ENCODE measurements at places on chromosomes 4 and X.

DNA sequence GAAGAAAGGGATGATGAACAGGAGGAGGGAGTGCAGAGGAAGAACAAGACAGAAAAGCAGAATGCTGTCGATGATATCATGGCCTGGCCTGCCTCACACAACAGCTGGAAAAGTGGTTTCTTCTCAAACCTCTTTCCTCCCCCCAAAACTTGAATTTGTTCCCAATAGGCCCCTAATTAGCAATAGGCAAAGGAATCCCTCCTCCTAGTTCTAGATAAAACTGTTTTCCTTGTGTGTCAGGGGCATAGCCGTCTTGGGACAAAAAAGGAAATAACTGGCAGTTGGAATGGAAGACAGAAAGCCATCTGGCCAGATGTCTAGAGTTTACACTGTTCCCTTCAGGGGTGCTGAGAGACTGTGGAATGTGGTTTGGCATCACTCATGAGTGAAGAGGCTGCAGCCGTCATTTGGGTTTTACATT is 177.8 kb upstream of the C1QTNF7 start:
- DNase-seq = no peak

DNA sequence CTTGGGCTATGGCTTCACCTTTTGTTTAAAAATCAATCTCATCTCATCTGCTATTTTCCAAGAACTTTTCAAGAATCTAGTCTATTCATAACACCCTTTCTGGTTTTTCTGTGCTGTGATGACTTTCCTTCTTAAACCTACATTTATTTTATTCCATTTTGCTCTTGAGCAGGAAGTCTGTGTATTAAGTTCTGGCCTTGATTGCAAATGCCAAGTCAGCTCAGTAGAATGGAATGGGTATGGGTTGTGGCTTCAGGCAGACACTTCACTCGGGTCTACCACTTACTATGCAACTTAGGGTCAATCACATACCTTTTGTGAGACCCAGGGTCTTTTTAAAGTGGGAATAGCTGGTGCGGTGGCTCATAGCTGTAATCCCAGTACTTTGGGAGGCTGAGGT is 522.3 kb downstream of the TRIML1 start:
- DNase-seq = no peak

GRCh38 chrX:45850775-45851433 is 650.2 kb upstream of the DIPK2B start:
- peak; percentile 58 for DNase-seq

- no peak for DNase-seq
These were observed 191.7 kb downstream of the TLL1 start for GRCh38 chr4:166064721-166065120.

DNA sequence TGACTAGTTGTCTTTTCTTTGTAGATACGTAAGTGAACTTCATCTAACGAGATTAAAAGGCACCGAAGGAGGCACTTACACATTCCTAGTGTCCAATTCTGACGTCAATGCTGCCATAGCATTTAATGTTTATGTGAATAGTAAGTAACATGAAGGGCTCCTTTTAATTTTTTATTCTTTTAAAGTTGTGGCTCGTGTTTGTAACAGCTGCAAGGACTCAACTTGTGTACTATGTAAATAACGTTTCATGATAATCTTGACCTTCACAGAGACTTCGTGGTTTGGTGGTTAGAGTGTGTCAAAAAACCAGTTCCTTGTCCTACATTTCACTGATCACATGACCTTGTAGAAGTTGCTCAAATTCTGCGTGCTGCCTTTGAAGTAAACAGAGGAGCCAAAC is 51.6 kb downstream of the KIT start:
- DNase-seq = no peak

- no peak for DNase-seq
These were observed 25.1 kb upstream of the UGT2B11 start for GRCh38 chr4:69239557-69240168.

GRCh38 chrX:13383907-13384306 is 64.1 kb upstream of the ATXN3L start:
- no peak for DNase-seq

- peak; percentile 10 for DNase-seq
These were observed 4.6 kb downstream of the EFNB1 start for GRCh38 chrX:68833448-68833805.

DNA sequence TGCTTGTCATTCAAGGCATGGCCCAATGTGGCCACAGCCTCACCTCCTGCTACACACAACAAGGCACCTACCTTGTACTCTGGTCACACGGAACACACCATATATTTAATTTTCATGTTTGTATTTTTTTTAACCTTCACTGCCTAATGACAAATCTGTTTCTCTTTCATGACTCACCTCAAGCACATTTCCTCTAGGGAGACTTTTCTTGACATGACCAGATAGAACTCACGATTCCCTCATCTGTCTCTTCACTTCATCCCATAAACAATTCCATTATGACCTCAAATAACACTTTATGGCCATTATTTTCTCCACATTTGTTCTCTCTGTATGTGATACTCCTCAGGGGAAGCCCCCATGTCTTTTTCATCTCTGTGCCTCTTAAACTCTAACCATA is 11.1 kb downstream of the DRP2 start:
- DNase-seq = no peak

GRCh38 chr4:140710908-140711622 is 45.1 kb downstream of the TBC1D9 start:
- no peak for DNase-seq

DNA sequence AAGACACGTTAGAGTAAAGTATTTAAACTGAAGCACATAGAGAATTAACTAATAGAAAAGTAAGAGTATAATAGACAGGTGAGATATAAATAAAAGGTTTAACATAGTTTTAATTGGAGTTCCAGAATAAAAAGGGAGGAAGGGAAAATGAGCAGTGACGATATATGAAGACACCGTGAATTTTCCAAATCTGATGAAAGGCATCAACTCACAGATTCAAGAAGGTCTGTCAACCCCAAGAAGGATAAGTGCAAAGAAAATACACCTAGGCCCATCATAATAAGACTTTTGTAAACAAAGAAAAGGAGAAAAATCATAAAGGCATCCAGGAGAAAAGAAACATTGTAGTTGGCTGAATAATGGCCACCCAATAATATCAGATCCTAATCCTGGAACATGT is 43.9 kb upstream of the RAP2C start:
- DNase-seq = no peak

Data from activated T-cell treated with anti-CD3 and anti-CD28 coated beads, Interleukin-2, amount 50 U/mL, for 48 hours (primary cell).